ENCODE measurements at places on chromosomes 12 and 14.

DNA sequence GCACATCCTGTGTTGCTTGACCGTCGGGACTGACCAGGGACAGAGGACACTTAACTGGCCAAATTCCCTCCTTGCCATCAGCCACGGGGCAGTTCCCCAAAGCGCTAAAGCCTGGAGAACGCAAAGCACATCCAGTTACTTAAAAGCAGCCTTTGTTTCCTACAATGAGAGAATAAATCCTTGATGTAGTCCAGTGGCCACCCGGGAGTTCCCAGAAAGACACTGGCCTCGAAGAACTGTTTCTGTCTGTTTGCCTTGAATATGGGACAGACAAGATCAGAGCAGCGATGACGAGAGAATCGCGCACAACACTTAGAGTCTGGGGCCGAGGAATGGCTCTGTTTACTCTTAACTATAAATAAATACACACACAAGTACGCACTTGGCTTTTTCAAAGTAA, 102.2 kb downstream of the TNFAIP2 start:
- DNase-seq, result no peak

- no peak for DNase-seq
Measured at GRCh38 chr14:21915826-21916225, 242.2 kb upstream of the OR4E1 start.

- peak; percentile 67 for DNase-seq
Measured at GRCh38 chr12:111434680-111435338, 29.1 kb downstream of the SH2B3 start.

DNA sequence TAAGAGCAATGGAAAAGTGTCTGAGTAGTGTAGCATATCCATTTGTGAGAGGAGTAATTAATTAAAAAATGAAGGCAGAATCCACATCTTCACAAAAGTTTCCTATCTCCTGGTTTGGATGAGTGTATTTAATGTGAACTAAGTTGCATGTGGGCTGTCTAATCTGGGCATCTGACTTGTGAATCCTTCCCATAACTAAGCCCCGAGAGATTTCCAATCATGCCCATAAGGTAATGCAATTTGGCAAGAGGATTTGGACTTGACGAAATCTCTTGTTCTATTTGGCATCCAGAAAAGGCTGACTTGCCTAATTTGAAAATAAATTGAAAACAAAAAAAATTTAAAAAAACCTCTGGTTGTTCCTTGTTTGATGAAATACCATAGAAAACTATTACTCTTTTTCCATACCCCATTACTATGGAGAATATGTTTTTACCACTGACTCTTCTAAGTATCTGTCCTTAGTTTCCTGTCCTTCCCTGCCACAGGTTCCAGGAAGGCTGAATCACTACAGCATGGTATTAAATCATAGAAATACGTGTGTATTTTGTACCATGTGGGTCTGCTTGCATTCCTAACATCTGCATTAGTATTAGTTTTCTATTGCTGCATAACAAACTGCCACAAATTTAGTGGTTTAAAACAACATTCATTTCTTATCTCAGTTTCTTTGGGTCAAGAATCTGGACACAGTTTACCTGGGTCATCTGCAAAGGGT, 48.4 kb downstream of the ETV6 start:
- DNase-seq, result no peak

- DNase-seq, result no peak
Measured at GRCh38 chr12:130952171-130952954, 1.3 kb upstream of the ADGRD1 start.

- no peak for DNase-seq
Measured at GRCh38 chr14:91956616-91957015, 9.1 kb upstream of the FBLN5 start.

Data from stimulated activated effector memory CD8-positive, alpha-beta T cell treated with anti-CD3 and anti-CD28 coated beads, Interleukin-12 subunit alpha, Interleukin-12 subunit beta, amount 100 ng/mL, for 72 hours (primary cell).